ENCODE measurements at places on chromosomes 2 and 18.

GRCh38 chr2:48855142-48855541 is 99.6 kb upstream of the LHCGR start:
- no peak for DNase-seq

DNA sequence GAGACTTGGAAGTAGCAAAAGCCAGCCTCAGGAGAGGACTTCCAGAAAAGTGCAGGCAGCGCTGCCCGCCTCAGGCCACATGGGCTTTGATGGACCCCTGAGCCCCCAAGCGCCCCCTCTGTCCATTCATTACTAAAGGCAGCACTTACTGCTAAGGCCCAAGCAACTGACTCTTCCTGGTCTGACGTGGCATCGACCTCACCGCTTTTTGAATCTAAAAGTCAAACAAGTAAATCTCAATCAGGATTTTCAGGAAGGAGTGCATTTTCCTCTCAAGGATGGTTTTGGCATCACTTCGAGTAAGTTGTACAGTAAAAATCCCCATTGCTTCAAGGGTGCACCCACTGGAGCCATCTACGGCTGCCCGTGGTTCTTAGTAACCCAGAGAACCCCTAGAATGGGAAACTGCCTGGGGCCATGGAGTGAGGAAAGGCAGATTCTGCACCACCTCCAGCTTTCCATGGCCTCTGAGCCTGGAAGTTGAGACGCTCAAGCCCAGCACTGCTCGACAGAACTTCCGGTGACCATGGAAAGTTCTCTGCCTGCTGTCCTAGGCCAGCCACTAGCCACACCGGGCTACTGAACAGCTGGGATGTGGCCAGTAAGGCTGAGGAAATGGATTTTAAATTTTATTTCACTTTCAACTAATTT is 7.0 kb downstream of the HJURP start:
- no peak for DNase-seq

- DNase-seq = no peak
These were observed 11.3 kb upstream of the TMEM214 start for GRCh38 chr2:27021253-27022049.

- no peak for DNase-seq
These were observed 18.5 kb downstream of the RRM2 start for GRCh38 chr2:10140841-10141610.

- no peak for DNase-seq
These were observed 806.8 kb downstream of the PLCL1 start for GRCh38 chr2:198611201-198611600.

GRCh38 chr2:173417802-173418201 is 63.1 kb downstream of the CDCA7 start:
- no peak for DNase-seq

DNA sequence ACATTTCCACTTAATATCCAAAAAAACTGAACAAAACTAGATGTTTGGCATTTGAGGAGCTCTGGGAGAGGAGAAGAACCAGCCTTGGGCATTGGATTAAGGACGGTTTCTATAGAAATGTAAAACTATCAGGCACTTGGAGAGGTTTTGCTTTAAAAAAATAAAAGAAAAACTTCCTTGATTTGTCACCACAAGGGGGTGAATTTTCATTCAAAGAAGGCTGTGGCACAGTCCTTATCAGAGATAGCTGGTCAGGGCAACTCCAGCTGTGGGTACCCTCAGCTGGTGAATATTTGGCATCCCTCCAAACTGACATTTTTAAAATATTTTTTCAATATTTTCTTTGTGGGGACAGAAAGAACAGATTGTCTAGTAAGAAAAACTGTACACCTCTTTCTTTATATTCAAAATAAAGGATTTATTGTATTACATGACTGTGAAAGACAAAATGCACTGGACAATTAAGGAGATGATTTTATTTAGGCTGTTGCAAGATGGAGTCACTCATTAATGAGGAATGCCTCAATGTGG is 46.1 kb upstream of the TBC1D8 start:
- no peak for DNase-seq

DNA sequence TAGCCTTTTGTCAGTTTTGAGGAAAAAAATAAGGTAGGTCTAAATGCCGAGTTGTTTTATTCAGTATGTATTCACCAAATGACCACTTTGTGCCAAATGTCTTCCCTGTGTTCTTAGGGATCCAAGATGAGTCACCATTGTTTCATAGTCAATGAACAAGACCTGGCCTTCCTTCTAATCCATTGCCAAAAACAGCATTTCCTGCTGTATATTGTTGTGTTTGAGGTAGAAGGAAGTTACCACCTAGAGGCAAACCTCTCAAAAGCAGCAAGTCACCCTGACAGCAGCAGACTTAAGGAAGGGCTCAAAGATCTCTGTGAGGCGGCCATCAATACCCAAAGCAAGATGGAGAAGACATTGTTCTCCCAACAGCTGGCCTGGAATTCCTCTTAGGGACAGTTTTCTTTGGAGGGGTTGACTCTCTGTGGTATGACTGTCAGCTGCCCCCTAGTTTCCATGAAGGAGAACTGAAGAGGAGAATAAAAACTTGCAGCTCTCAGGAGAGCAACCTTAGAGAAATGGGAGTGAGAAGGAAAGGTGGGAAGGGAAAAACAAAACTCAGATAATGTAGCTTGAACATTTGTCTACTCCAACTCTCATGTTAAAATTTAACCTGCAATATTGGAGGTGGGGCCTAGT is 328.3 kb downstream of the LRATD1 start:
- no peak for DNase-seq

DNA sequence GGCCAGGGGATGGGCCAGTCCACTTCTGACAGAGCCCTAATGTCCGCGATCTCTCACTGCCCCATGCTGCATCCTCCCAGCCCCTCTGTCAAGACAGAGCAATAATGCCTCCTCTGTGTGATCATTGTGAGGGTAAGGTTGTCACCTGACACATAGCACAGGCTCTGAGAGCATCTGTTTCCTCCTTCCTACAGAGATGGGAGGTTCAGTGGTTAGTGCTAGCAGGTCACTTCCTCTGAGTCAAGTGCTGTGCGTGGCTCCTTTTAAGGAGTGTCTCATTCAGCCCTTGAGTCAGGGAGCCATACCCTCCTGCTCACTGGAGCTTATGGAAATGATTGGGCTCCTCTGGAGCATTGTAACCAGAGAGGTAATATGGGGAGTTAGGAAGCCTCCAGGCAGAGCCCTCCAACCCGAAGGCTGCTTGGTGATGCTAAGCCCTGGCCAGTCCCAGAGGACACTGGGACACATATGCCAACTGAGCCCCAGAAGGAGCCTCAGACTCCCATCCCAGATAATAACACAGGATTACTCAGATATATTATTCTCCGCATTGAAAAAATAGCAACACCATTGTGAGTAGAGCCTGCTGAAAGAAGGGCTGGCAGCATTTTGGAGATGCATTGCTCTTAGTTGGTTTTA is 189.0 kb downstream of the GALNT1 start:
- DNase-seq = no peak

- no peak for DNase-seq
These were observed 64.9 kb downstream of the PPP1R1C start for GRCh38 chr2:182050333-182051135.

DNA sequence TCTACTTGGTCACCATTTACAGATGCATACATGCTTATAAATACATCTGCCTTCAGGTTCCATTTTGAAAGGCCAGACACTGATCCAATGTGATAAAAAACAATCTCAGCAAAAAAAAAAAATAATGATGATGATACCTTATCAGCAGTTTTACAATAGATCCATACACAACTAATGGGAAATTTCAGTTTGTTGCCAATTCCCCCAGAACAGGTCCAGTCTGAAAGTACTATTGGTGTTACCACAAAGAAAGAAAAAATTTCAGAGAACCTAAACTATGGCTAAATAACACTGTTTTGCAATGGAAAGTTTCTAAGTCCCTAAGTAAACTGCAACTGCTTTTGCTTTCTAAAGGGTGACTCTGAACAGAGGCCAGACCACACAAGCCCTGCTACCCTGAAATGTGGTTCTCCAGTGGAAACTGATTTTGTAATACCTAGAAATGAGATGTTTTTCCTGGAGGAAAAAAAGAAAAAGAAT is 54.1 kb downstream of the LPIN2 start:
- no peak for DNase-seq

DNA sequence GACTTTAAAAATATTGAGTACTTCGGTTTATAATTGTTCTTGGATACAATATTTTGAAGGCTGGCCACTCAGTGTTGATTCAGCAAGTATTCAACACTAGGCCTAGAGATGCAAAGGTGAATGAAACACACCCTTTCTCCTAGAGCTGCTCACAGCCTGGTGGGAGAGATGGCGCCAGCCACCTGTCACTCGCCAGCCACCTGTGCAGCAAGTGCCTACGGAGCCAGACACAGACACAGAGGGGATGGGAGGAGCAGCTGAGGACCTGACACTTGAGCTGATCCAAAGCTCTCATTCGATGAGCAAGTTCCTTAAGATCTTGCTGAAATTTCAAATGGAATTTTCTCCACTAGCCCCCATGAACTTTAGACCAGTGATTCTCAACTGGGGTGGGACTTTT is 151.1 kb upstream of the RIOK3 start:
- DNase-seq = no peak

- no peak for DNase-seq
These were observed 442.8 kb downstream of the ZNF516 start for GRCh38 chr18:76052227-76052595.

GRCh38 chr2:187003611-187004010 is 154.6 kb upstream of the ZSWIM2 start:
- DNase-seq = no peak

- DNase-seq = no peak
These were observed 608.9 kb upstream of the ID2 start for GRCh38 chr2:8072907-8073306.

- DNase-seq = no peak
These were observed 5.4 kb upstream of the KCNG2 start for GRCh38 chr18:79792096-79792987.

DNA sequence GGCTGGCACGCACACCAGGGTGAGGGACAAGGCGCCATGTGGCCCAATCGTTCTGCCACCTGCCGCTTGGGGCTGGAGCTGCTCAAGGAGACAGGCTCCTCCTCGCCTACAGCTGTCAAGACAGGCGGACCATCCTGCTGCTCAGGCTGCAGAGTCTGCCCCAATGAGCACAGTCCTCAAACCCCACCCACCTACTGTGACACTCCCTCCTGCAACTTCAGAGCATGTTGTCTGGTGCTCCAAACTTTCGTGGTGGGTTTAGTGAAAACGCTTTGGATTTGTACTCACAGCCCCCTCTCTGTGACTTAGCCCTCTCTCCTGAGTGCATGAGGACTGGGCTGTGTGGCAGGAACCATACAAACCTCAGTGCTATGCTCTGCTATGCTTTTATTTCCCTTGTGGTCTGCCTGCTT is 23.2 kb upstream of the SLC35F6 start:
- peak; percentile 45 for DNase-seq

DNA sequence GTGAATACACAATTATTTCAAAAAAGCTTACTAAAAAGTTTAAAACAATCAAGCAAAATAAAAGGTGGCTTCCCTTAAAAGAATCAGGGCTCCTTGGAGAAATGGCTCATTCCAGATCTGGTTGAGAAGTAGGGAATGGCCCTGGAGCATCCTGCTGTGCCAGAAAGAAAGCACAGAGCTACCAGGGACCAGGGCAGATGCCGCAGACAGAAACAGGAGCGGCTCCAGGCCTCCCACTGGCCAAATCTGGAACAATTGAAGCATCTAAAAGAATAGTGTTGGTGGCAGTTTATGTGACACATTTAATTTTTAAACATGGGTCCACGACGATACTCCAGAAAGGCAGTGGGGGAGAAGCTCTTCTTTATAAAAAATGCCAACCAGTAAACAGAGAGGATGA is 75.5 kb downstream of the GBX2 start:
- no peak for DNase-seq

DNA sequence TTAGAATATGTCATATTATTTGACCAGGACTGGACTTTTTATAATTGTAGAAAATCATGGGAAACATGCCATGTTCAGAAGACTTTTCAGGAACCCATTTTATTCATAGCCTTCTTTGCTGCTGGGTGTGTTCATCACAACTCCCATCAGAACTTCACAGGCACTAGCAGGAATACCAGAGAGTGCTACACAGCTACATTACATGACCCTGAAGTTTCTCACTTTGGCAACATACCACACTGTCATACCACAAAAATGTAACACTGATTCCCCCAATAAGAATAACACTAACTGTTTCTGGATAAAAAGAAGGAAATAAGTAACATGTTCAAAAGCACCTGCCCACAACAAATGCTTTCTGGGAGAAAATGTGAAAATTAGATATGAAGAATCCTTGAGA is 405.4 kb downstream of the CDH2 start:
- DNase-seq = no peak

DNA sequence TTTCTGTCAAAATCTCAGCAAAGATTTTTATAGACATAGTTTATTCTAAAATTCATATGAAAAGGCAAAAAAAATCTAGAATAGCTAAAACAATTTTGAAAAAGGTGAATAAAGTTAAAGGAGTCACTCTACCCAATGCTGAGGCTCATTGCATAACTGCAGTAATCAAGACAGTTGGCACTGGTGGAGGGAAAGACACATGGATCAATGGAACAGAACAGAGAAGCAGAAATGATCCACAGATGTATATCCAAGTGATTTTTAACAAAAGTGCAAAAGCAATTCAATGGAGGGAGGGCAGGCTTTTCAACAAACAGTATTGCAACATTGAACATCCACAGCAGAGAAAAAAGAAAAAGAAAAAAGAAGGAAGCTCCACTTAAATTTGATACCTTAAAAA is 162.8 kb downstream of the RBM43 start:
- no peak for DNase-seq

- DNase-seq = no peak
These were observed 310.7 kb downstream of the TNS1 start for GRCh38 chr2:217691920-217692666.

GRCh38 chr2:214839464-214839863 is 30.0 kb upstream of the BARD1 start:
- no peak for DNase-seq

DNA sequence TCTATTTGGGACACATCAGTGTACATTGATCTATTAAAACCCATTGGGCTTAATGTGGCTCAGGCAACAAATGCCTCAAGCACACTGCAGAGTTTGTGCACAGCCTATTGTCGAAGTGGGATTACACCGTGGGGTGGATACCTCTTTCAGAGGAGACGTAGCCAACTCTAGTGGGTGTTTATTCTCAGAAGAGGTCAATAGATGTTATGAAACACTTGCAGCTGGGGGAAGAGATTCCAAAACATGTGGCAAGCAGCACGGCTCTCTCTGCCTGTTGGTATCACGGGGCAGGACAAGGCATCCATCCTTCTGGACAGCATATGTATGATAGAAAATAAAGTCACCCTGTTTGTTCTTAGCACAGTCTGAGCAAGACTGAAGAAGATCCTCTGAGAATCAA is 121.4 kb upstream of the COPS8 start:
- DNase-seq = no peak

GRCh38 chr18:508835-509234 is 8.3 kb upstream of the COLEC12 start:
- DNase-seq = no peak

- DNase-seq = no peak
These were observed 9.9 kb downstream of the CCT7 start for GRCh38 chr2:73243884-73244570.

DNA sequence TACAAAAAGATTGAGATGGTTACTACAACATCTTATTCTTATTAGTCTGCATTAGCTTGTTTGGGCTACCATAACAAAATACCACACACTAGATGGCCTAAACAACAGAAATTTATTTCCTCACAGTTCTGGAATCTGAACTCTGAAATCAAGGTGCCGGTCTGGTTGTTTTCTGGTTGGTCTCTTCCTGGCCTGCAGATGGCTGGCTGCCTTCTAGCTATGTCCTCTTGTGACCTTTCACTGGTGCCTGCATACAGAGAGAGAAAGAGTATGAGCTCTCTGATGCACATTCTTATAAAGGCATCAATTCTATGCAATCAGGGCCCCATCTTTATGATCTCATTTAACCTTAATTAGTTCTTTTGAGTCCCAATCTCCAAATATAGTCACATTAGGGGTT is 696.5 kb downstream of the TDRD15 start:
- DNase-seq = no peak

Measured in WTC11 (cell line).